ENCODE measurements at places on chromosomes 2 and 18.

DNA sequence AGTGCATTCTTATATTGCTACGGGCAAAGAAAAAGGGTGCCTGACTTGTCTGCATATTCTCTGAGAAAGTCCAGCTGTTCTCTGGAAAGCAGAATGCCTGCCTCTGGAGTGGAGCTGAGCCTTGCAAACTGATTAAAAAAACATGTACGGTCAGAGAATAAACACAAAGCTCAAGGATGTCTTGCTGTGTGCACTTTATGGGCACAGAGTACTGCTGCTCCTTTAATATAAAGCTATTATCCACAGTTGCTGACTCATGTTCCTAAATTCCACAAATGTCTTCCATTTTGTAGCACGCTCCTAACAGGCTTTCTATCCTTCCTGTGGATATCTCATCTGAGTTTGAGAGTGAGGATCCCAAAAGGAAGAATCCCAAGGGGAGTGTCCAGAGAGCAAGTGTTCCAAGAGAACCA lies 229.0 kb downstream of the MREG start:
- DNase-seq, result no peak

GRCh38 chr2:207473049-207473930 lies 56.5 kb upstream of the CREB1 start:
- peak; percentile 6 for DNase-seq

DNA sequence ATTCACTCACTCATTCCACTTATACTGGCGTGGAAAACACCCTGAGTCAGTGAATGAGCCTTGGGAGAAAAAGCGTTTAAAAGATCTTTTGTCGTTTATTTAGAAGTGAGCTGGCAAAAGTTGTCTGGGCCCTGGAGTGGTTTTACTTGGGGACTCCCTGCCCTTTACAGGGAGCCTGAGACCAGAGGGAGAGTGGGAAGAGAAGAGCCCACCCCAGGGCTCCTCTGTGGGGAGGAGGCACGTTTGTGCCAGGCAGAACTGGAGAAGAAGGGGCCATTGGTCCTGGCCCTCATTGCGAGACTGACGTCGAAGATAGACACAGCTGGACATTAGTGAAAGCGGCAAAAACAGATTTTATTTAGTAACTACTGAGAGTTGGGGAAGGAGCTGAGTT lies 25.7 kb downstream of the DCDC2C start:
- DNase-seq, result no peak

GRCh38 chr2:131094463-131095281 lies 1.4 kb upstream of the FAM168B start:
- DNase-seq, result no peak

Measured in stimulated activated CD4-positive, alpha-beta T cell treated with anti-CD3 and anti-CD28 coated beads, Interleukin-4, amount 100 ng/mL, for 4 hours (primary cell).